ENCODE measurements at places on chromosomes 3 and 15.

DNA sequence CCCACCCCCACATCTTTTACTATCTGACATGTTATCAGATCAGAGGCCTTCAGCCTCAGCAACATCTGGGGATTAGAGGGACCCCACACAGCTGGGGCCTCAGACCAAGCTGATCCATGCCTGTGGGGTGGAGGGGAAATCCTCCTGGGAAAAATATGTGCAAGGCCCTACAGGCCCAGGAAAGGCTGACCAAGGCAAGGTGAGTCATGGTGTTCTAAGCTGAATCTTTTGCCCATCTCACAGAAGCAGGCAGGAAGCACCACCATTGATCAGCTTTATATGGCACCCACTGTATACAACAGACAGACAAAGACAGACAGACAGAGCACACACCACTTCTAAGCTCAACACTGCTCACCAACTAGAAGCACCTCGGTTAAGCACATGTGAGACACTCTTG lies 12.4 kb upstream of the PARP6 start:
- DNase-seq, result no peak

DNA sequence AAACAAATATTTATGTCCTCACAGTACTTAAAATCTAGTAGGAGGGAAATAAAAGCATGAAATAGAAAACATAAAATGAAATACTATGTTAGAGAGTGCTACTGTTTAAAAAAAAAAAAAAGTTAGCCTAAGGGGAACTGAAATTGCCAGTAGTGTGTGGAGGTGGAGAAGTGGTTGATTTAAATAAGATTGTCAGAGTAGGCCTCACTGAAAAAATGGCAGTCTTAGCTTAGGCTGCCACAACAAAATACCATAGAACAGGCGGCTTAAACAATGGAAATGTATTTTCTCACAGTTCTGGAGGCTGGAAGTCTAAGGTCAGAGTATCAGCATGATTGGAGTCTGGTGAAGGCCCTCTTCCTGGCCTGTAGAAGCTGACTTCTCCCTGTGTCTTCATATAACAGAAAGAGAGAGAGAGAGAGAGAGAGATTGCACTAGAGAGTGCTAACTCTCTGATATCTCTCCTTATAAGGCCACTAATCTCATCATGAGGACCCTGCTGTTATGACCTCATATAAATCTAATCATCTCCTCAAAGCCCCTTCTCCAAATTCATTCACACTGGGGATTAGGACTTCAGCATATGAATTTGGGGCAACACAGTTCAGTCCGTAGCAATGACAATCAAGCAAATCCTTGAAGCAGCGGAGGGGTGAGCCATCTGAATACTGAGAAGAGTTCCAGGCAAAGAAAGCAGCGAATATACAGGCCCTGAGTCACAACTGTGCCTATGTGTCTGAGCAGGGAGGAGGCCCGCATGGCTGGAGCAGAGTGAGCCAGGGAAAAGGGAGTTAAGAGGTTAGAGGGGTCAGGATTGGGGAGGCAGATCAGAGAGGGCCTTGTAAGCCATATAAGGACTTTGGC lies 23.6 kb upstream of the LRRC34 start:
- DNase-seq, result no peak

- no peak for DNase-seq
Observed at GRCh38 chr15:69958496-69959084, 139.1 kb downstream of the TLE3 start.

- no peak for DNase-seq
Observed at GRCh38 chr3:68088216-68088615, 433.8 kb upstream of the SUCLG2 start.

GRCh38 chr3:102037209-102037608 lies 187.9 kb downstream of the NFKBIZ start:
- no peak for DNase-seq

- DNase-seq, result no peak
Observed at GRCh38 chr15:64000183-64000951, 45.9 kb downstream of the DAPK2 start.
